ENCODE measurements at places on chromosomes 2 and 18.

DNA sequence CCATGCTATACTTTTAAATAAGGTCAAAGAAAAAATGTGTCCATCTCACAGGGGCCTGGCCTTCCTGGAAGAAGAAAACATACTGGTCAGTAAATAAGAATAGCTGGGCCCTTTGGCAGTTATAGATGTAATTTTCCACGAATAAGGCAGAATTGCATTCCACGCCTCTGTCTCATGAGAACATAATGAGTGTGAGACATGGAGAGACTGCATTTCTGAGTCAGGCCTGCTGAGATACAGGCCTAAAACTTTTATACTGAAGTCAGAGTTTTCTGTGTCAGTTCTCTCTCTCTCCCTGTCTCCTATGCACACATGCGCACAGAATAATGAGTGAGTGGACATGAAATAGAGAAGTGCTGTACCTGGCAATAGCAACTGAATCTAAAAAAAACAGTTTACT lies 20.4 kb upstream of the IL1R1 start:
- no peak for DNase-seq

- no peak for DNase-seq
Observed at GRCh38 chr2:30454571-30454970, 7.5 kb downstream of the LCLAT1 start.

- no peak for DNase-seq
Observed at GRCh38 chr2:239274391-239275043, 126.3 kb downstream of the HDAC4 start.

DNA sequence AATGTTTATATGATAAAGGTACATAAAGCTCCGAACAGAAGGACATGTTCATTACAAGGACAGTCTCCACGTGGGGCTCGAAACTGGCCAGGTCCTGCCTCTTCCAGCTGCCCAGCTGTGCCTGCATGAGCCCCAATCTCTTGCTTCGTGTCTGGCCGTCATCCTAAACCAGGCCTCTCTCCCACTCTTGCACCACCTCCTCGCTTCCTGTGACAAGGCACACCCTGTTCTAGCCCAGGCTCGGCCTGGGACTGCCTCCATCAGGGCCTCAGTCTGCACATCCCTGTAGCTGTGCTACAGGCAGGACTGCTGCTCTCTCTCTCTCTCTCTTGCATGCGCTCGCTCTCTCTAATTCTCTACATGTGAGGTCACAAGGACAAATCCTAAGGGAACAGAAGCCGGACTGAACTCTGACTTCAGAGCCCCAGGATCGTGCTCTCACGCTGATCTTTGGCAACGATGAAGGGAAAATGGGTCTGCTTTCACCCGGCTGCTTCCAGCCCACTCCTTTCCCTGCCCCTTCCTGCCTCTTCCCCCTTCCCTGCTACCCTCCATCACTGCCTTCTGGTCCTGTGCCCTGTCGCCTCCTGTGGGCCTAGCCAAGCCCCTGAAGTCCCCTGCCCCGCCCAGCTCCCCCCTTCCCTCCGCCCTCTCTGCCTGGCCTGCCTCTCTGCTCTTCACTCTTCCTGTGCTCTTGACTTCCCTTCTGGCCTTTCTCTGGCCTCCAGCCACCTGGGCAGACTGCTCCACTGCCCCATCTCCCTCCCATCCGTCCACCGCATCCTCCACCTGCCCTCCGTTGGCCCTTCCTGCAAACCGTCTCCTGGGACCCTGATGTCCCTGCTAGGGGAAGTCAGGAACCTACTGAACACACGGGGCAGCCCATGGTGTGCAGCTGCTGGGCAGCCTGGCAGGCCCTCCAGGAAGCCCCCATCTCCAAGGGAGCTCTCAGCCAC lies 7.8 kb upstream of the GPR55 start:
- no peak for DNase-seq

GRCh38 chr2:84894758-84895520 lies 10.5 kb upstream of the TMSB10 start:
- DNase-seq: no peak

DNA sequence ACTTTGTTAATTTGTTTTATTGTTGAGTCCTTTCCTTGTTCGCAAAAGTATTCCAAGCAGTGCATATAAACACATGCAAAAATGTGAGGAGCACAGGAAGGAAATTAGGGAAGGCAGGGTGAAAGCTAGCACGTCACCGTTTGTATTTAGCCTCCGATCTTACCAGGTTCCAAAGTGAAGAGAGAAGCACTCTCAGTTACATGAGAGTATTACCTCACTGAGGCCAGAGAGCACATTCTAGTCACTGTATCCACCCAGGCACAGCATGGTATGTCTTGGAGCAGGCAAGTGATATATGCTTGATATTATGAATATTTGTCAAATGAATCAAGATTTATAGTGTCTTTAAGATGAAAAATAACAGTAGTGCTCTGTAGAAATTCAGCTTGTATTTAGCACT lies 6.5 kb upstream of the TMEM182 start:
- no peak for DNase-seq

DNA sequence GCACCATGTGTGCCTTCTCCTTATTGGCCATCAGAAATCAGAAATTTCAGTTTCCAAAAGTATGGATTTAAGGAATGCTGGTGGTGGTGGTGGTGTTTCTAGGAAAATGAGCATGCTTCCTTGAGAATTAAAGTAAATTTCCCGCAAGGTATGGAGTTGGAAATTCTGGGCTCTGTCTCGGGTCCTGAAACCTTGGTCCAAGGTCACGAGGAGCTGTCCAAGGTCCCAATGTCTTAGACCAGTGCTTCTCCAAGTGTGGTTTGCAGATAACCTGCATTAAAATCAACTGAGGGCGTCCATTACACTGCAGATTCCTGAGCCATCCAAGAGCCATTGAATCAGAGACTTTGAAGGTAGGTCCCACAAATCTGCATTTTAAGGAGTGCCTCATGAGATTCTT lies 210.9 kb upstream of the PKDCC start:
- no peak for DNase-seq
